RKO (cell line): ENCODE measurements at places on chromosomes 7 and 10.

GRCh38 chr10:101214446-101215396 is 14.5 kb downstream of the LBX1 start:
- peak; percentile 64 for DNase-seq

DNA sequence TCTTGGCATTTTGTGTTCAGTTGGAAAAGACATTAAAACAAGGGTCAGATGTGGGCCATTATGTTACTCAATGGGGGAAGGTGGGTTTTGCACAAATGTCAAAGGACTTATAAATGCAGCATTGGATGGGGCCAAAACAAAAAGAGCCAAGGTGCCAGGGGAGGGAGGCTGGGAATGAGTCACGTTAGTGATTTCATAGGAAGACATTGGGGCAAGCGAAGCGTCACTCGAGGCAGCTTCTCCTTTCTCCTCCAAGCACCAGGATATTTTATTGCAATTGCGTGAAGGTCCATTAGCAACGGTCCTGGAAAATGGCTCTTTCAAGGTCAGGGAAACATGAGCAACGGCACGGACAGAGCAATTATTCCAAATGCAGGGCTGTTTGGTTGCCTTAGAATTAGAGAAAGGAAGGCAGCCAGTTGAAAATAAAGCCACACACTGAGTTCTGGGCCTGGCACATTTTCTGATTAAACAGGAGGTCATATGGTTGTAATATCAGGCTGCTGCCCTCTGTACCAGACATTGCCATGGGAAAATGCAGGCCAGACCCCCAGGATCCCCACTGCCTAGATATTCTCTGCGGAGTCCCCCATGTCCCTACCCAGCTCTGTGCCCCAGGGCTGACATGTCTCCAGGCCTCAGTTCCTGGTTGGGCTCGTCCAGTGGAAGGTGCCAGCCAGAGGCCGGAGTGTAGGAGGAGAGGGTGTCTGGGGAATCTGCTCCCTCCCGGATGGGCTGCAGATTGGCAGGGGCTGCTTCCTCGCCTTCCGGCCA is 63.3 kb upstream of the NANOS1 start:
- DNase-seq, result no peak

DNA sequence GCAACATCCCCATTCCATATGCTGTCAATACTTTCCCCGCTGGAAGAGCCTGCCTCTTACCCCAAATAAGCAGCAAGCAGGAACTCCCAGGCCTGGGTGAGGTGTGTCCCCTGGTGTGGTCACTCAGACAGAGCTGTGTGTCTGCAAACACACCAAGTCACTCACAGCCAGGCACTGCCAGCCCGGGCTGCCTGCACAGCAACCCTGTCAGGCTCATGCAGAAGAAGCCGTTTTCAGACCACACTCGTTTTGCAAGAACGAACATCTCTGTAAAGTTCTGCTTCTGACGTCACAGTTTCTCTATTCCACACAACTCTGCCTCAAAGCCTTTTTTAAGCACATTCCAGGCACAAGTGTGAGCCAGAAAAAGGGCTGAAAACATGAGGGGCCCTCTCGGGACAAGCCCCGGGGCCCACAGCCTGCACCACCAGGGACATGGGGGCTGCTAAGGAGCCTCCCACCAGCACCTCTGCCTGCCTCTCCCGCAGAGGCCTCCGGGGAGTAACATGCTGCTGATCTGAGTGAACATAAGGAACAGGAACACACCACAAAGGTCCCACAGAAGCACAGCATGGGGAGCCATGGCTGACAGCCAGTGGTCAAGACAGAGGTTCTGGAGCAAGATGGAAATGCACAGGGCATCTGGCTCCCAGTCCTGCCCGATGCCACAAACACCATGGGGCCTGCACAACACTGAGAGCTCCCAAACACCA is 11.4 kb downstream of the PTPRN2 start:
- DNase-seq, result no peak

DNA sequence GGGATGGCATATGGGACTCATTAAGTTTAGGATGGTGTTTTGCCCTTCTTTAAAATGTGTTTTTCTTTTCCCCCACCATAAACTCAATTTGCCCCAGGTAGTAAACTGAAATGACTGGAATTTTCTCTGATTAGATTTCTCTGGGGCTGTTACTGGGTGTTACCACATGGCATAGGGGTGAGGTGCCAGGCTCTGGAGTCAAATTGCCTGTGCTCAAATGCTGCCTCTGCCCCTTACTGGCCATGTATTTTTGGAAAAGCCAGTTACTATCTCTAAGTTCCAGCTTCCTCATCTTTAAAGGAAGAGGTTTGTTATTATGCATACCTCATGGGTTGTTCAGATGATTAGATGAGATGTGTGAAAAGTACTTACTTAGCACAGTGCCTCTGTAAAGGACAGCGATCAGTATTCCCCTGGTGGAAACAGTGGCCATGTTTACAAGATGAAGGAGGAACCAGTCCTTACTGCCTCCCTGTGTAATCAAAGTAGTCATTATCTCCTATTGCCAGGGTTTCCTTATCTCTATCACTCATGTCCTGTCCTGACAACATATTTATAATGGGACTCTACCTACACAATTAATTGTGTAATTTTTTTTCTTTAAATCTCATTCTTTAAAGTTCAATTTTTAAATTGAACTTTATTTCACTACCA is 352.0 kb downstream of the KCNMA1 start:
- DNase-seq, result no peak
